ENCODE measurements at places on chromosomes 11 and 22. TPM values are rescaled to one million over a fixed set of nuclear protein-coding genes. Genes with fewer than 3 reads are reported as not detected.

The DEFB131B gene
- polyA plus RNA-seq, result not detected

The NLRP14 gene
- not detected for polyA plus RNA-seq

The C22orf31 gene
- 0.36 TPM for polyA plus RNA-seq

The PARVA gene
- 20.0 TPM for polyA plus RNA-seq

The PRR33 gene
- polyA plus RNA-seq, result not detected

The APOL1 gene
- 5.0 TPM for polyA plus RNA-seq

The FREY1 gene
- polyA plus RNA-seq, result 0.49 TPM

The PGA3 gene
- polyA plus RNA-seq, result 0.24 TPM
